ENCODE measurements at places on chromosomes 16 and 17. TPM values are rescaled to one million over a fixed set of nuclear protein-coding genes. Genes with fewer than 3 reads are reported as not detected.

GRCh38 chr17:55040611-55041010, 72.0 kb downstream of the STXBP4 start:
- H3K4me1 ChIP-seq: no peaks in the 10 kb centered on the region
- no peak overlapping the region for H3K27ac ChIP-seq
- H3K27me3 ChIP-seq: no peaks in the 10 kb centered on the region

- DNase-seq: no peak
- H3K36me3 ChIP-seq: no peaks in the 10 kb centered on the region
- peaks cover 15% of the 10 kb centered on the region for H3K4me1 ChIP-seq
- H3K27me3 ChIP-seq: no peaks in the 10 kb centered on the region
Observed at GRCh38 chr16:84507011-84507982, 2.8 kb upstream of the MEAK7 start.

CRYM gene
- not detected for total RNA-seq

DNA sequence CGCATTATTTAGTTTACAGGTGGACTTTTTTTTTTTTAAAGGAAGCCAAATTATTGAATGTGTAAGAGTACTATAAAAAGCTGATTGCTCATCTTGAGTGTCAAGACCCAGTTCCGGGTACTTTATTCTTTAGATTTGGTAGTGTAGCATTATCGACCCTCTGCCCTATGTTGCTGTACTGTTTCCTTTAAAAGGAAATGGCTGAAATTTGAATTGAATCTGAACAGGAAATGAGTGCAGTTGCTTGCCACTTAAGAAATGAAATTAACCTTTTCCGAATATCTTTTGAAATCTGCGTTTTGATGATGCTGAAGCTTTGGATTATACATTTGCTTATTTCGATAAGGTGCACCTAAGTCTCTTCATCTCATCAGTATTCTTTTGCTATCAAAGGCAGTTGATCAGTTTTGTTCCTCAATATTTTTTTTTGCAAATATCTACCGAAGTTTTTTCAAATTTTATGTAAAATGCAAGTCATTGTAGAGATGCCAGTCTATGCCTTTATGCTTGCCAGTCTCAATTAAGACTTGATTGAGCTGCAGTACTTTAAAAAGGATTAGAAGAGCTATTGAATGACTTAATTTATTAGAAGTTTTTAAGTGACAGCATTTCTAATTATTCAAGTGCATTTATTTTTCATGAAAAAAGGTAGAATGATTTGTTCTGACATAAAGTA, 1.8 kb downstream of the GGNBP2 start:
- peak overlapping the region; percentile 100 for H3K27ac ChIP-seq
- H3K27me3 ChIP-seq: no peaks in the 10 kb centered on the region
- no peak for DNase-seq
- H3K4me1 ChIP-seq: peaks cover 44% of the 10 kb centered on the region
- H3K4me3 ChIP-seq: peak overlapping the region; percentile 98
- H3K36me3 ChIP-seq: no peaks in the 10 kb centered on the region

MT1G gene
- not detected for total RNA-seq

DNA sequence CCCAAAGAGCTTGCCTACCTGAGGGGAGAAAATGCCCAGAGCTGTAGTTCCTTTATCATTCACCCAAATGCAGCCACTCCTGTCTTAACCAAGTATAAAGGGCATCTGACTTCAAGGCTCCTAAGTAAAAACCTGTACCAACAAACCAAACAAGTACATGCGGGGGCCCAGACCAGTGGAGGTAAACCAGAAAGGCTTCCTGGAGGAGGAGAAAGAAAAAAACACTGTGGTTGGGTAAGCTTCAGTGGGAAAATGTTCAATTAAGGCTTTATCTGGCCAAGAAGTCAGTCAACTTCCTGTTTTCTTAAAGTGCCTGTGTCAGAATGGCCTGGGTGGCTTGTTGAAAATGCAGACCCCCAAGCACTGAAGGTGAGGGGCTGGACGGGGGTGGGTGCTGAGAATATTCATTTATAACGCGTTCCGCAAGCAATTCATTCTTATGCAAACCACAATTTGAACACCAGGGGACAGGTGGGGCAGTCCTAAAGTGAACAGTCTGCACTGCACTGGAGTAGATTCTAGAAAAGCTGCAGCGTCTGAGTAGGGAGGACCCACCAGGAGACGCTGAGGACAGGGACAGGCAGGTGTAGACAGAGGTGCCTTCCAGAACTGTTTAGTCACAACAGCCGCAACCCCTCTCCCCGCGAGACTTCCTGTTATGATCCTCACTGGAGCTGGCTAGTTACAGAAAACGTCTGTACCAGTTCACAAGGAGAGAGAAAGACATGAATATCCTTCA, 467.1 kb downstream of the SOX9 start:
- peaks cover 7% of the 10 kb centered on the region for H3K27me3 ChIP-seq
- H3K4me3 ChIP-seq: no peak overlapping the region
- H3K4me1 ChIP-seq: peaks cover 44% of the 10 kb centered on the region
- no peaks in the 10 kb centered on the region for H3K36me3 ChIP-seq
- H3K27ac ChIP-seq: peak overlapping the region; percentile 69

- peak overlapping the region; percentile 16 for H3K27ac ChIP-seq
- DNase-seq: no peak
- H3K4me1 ChIP-seq: no peaks in the 10 kb centered on the region
Observed at GRCh38 chr17:73797594-73798110, 153.4 kb upstream of the SDK2 start.

DNA sequence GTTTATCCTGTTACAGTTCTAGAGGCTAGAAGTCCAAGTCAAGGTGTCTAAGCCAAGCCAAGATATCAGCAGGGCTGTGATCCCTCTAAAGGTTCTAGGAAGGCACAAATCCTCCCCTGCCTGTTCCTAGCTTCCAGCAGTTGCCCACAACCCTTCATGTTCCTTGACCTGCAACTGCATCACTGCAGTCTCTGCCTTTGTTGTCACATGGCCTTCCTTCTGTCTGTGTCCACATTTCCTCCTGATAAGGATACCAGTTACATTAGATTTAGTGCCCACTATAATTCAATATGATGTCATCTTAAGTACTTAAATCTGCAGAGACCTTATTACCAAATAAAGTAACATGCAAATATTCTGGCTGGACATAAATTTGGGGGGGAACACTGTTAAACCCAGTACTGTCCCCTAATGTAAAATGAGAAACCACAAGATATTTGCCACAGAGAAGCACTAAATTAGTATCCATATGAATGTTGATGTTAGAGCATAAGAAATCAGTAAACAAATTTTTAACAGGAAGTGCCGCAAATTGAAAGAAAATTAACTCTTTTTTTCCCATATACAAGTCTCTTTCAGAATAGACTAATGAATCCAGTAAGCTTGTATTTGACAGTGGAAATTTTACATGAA, 4.7 kb downstream of the UQCRC2 start:
- peaks cover 25% of the 10 kb centered on the region for H3K4me1 ChIP-seq
- no peak for DNase-seq
- H3K27ac ChIP-seq: no peak overlapping the region
- H3K4me3 ChIP-seq: no peak overlapping the region
- H3K36me3 ChIP-seq: peaks cover 20% of the 10 kb centered on the region
- no peaks in the 10 kb centered on the region for H3K27me3 ChIP-seq

PLLP gene
- total RNA-seq: 283 TPM

DNA sequence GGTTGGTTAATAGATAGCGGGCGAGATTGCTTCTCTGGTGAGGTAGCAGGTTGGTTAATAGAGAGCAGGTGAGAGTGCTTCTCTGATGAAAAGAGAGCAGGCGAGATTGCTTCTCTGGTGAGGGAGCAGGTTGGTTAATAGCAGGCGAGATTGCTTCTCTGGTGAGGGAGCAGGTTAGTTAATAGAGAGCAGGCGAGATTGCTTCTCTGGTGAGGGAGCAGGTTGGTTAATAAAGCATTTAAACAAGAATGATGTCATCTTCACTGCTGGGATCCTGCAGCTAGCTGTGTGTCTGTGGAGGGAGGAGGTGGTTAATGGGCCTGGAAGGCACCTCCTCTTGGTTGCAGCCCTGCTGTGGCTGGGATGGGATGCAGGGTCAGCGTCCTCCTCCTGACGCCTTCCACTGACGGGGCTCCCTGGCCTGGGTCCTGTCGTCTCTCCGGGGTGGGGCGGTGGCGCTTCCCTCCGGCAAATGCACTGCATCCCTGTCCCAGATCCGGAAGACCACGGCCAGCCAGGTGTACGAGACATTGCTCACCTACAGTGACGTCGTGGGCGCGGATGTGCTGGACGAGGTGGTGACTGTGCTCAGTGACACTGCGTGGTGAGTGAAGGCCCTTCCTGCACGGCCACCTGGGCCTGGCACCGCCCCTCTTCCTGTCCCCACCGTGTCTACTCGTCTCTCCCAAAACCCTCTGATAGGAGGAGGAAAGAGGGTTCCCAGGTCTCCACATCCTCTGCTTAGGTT, 99.2 kb upstream of the ZNF750 start:
- no peak overlapping the region for H3K27ac ChIP-seq
- H3K4me3 ChIP-seq: no peak overlapping the region
- H3K4me1 ChIP-seq: no peaks in the 10 kb centered on the region
- no peaks in the 10 kb centered on the region for H3K27me3 ChIP-seq
- no peak for DNase-seq

- H3K4me3 ChIP-seq: no peak overlapping the region
- peaks cover 7% of the 10 kb centered on the region for H3K4me1 ChIP-seq
- H3K36me3 ChIP-seq: no peaks in the 10 kb centered on the region
- H3K27ac ChIP-seq: peak overlapping the region; percentile 92
- peak; percentile 61 for DNase-seq
- H3K27me3 ChIP-seq: no peaks in the 10 kb centered on the region
Observed at GRCh38 chr17:34235389-34236028, 19.6 kb upstream of the CCL2 start.

DNA sequence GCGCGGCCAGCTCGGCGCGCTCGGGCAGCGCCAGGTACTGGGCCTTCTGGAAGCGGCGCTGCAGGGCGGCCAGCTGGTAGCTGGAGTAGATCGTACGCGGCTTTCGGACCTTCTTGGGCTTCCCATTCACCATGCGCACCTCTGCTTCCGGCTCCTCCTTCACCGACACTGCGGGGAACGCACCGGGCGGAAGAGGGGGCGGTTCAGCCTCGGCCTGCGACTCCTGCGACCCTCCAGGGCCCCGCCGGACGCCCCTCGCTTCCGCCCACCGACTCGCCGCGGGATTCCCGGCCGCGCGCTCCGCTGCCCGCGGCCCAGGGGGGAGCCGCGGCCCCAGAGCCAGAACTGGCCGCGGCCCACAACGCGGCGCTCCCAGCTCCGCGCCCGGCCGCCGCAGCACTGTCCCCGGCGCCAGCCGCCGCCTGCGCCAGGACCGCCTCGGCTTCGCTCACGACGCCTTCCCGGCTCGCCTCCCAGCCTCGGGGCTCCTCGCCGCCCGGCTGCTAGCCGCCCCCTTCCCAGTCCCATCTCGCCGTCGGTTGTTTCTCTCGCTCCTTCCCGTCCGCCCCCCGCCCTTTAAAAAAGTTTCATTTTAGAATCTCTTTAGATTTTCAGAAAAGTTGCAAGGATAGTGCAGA, 1.5 kb downstream of the DLX3 start:
- H3K4me1 ChIP-seq: no peaks in the 10 kb centered on the region
- DNase-seq: no peak
- H3K27me3 ChIP-seq: peaks cover 96% of the 10 kb centered on the region
- H3K36me3 ChIP-seq: no peaks in the 10 kb centered on the region

DNA sequence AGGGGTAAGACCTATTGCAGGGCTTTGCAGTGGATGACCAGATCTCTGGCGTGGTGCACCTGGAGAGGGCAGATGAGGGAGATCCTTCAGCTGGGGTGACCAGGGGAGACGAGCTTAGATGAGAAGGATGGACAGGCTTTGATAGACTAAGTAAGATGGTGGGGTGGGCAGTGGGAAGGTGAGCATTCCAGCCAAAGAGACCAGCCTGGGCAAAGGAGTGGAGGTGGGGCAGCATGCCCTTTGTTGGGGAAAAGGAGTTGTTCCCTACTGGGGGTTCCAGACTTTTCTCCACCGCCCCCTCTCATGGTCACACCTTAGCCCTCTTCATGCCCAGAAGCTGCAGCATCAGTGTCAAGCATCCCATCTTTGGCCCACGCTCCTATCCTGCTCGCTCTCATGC, 27.6 kb downstream of the ANKRD40 start:
- H3K27ac ChIP-seq: no peak overlapping the region
- H3K4me3 ChIP-seq: no peak overlapping the region
- no peak for DNase-seq
- no peaks in the 10 kb centered on the region for H3K4me1 ChIP-seq
- H3K36me3 ChIP-seq: no peaks in the 10 kb centered on the region

SLC5A11 gene
- not detected for total RNA-seq

OXLD1 gene
- 36.2 TPM for total RNA-seq

DNA sequence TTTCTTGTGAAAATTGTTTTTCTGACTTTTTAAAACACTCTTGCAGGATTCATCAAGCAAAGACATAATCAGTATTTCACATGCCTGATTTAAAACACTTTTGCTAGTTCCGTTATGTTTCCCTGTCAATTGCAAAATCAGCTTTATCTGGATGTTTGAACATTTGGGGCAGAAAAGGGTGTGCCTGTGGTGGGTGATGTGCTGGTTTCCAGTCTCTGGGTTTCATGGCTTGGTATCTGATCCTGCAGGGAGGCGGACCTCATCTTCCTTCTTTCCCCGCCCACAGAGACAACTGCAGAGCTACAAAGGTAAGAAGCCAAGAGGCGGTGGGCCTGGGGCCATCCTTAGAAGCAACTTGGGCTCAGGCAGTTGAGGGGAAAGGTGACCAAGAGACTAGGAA, 41.8 kb downstream of the NLRC5 start:
- no peaks in the 10 kb centered on the region for H3K36me3 ChIP-seq
- no peak overlapping the region for H3K4me3 ChIP-seq
- no peak overlapping the region for H3K27ac ChIP-seq

WNT9B gene
- 0.90 TPM for total RNA-seq
